ENCODE measurements at places on chromosomes 12 and 14.

DNA sequence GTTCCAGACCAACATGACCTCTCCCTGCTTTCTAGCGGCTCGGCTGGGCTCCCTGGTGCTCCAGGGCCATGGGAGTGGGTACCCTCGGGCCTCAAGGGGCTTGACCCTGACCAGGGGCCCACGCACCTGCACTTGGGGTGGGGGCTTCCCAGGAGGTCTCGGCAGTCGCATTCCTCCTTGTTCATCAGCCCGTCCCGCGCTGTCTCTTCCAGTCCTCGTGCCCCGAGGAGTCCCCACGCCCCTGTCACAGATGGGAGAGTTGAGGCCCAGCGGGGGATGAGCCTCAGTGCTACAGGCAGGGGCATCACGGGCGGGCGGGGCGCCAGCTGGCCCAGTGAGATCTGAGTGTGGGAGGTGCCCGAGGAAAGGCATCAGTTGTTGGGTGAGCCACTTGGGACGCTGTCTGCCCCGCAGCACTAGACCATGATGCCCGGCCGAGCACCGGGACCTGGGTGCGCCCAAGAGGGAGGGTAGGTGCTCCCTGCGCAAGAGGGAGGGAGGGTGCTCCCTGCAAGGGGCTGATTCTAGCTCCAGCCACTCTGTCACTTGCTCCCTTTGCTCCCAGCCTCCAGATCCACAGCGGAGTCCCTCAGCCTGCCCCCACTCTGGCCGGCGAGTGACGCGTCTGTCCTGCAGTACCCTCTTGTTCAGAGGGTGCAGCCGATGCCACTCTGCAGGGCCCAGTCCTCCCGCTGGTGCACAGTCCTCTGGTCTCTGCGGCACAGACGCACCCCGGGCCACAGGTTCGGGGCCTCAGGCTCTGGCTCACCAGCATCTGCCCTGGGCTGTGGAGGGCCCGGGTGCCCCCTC lies 23.8 kb downstream of the MMP17 start:
- no peak for DNase-seq

DNA sequence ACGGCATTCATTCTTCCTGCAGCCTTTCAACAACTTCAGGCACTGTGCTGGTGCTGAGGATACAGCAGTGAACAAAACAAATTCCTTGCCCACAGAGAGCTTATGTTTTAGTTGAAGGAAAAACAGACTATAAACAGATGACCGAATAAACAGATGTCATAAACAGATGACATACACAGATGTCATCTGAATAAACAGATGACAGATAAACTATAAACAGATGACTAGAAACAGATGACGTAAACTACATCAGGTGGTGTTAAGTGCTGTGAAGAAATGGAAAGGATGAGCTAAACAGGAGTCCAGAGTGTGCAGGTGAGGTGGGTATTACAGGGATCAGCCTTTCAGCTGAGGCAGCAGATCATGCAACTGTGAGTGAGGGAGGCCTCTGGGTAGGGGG lies 80.9 kb downstream of the FAR2 start:
- DNase-seq, result no peak

- peak; percentile 67 for DNase-seq
Measured at GRCh38 chr14:23379366-23380196, 2.7 kb downstream of the CMTM5 start.

- no peak for DNase-seq
Measured at GRCh38 chr12:54603872-54604271, 15.4 kb upstream of the PPP1R1A start.

DNA sequence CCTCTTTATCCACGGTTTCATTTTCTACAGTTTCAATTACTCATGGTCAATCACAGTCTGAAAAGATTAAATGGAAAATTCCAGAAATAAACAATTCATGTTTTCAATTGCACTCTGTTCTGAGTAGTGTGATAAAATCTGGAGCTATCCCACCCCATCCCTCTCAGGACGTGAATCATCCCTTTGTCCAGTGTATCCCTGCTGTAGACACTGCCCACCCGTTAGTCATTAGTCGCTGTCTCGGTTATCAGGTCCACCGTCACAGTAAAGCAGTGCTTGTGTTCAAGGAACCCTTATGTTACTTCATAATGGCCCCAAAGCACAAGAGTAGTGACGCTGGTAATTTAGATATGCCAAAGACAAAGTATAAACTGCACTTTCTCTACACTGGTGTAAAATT lies 141.0 kb upstream of the LMNTD1 start:
- no peak for DNase-seq
